ENCODE measurements at places on chromosomes 7 and 10.

DNA sequence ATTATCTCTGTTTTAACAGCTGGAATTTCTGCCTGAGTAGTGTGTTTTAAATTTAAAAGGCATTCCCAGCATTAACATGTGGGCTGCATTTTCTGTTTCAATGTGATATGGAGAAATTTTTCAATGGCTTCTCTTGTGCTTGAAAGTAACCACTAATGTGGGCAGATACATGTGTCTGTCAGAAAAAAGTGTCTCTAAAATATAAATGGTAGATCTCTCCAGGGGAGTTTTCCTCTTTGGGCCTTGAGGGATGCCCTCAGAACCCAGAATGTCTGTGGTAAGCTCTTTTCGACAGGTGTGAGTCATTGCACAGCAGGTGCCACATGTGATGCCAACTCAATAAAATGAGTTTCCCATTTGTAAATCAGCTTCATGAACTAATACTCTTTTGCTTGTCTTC, 221.1 kb downstream of the SEMA3E start:
- no peak for DNase-seq

- DNase-seq, result no peak
These were observed 43.0 kb downstream of the UNCX start for GRCh38 chr7:1275451-1276381.

DNA sequence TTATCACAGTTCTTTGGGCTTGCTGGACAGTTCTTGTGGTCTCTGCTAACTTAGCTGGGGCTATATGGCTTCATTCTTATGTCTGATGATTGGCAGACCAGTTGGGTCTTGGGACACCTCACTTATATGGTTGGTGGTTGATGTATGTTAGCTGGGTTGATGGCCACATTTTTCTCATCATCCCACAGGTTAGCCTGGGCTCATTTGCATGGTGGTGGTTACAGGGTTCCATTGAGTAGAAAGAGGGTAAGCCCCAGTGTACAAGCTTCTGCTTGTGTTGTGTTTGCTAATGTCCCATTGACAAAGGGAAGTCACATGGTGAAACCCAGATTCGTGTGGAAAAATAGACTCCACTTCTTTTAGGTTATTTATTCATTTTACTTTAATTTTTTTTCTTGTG, 40.6 kb downstream of the TMEM60 start:
- no peak for DNase-seq

GRCh38 chr10:53469383-53469782, 696.8 kb upstream of the MBL2 start:
- no peak for DNase-seq

DNA sequence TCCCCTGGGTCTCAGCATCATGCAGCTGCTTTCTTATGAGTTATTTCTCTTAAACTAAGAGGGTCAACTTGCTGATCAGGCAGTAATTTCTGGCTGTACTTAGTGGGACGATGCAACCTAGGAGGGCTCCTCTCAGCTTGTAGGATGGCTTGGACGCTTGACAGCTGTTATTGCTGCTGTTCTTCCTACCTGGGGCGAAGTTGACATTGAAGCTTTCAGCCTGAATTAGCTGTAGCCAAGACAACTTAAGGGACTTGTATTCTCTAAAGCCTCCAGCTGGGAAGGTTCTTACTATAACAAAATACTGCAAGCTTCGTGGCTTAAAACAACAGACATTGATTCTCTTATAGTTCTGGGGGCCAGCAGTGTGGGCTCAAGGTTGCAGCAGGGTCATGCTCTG, 224.9 kb downstream of the ACTR3B start:
- DNase-seq, result no peak

- DNase-seq, result no peak
These were observed 121.3 kb downstream of the MPP7 start for GRCh38 chr10:28181478-28182096.

DNA sequence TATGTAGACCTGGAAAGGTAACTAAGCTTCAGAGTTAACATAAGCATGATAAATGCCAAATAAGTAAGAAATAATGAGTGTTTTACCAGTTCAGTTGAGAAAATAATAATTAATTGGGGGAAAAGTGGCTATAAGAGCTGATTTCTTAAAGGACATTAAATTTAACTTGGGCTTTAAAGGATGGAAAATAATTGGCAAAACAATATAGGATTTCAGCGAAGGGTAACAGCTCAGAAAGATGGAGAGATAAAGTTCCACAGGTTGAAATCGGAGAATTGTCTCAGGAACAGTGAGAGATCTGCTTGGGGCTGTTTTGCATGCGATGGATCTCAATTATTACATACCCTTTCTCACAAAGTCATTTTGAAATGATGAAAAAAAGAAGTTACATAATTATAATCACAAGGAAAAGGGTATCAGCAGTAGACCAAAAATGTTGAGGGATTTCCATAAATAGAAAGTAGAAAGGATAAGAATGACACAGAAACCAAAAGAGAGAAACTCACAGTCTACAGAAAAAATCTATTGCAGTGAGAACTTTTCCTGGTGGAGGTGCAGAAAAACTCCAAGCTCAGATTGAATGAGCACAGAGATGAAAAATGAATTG, 40.1 kb upstream of the ITGB8 start:
- DNase-seq, result peak; percentile 54

GRCh38 chr10:20041931-20042330, 225.7 kb downstream of the PLXDC2 start:
- no peak for DNase-seq

- no peak for DNase-seq
These were observed 184.0 kb downstream of the ADAM12 start for GRCh38 chr10:126204320-126204719.

GRCh38 chr7:35558841-35559240, 136.1 kb downstream of the HERPUD2 start:
- DNase-seq, result no peak

DNA sequence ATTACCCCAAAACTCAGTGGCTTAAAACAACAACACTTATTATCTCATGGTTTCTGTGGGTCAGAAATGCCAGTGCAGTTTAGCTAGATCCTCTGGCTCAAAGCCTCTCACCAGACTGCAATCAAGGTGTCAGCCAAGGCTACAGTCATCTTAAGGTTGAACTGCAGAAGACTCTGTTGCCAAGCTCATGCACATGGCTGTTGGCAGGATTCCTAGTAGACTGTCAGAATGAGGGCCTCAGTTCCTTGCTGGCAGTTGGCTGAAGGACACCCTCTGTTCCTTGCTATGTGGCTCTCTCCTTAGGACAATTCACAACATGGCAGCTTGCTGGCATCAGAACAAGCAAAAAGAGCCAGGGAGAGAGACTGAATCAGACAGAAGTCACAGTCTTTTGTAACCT, 34.7 kb downstream of the TOMM7 start:
- no peak for DNase-seq

DNA sequence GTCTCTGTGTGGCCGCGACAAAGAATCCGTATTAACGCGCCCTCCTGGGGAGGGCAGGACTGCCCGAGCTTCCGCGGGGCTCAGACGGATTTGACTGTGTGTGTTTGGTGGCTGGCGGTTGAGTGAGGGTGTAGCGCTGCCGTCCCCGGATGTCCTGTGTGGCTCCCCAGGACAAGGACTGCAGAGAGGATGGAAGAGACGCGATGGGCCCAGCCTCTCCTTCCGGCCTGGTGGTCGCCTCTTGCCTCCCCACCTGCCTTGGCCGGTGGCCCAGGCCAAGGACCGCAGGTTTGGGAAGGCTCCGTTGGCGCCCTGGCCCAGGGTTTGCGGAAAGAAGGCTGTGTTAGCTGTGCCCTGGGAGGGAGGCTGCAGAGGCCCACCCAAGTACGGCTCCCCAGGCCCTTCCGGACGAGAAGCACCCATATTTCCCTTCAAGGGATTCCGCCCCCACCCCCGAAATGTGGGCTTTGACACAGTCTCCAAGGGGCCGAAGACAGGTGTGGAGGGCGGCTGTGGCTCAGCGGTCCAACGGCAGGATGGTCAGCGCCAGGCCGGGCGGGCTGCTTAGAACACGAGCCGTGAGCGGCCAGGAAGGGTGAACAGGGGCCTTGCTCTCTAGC, 2.3 kb downstream of the UNCX start:
- DNase-seq, result no peak

DNA sequence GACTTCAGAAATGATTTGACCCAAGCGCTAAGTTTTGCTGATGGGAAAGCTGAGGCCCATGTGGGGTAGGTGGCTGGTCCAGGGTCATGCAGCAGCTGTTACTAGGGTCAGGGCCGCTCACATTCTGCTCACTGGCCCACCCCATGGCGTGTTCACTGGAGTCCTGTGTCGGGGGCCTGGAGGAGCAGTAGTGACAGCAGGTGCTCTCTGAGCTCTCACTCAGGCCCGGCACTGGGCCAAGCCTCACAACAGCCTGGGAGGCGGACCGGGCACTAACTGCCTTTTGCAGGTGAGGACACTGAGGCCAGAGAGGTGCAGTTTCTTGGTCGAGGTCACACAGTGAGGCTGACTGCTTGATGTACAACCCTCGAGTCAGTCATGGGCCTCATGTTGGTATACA, 82.7 kb downstream of the GLRX3 start:
- DNase-seq, result no peak

DNA sequence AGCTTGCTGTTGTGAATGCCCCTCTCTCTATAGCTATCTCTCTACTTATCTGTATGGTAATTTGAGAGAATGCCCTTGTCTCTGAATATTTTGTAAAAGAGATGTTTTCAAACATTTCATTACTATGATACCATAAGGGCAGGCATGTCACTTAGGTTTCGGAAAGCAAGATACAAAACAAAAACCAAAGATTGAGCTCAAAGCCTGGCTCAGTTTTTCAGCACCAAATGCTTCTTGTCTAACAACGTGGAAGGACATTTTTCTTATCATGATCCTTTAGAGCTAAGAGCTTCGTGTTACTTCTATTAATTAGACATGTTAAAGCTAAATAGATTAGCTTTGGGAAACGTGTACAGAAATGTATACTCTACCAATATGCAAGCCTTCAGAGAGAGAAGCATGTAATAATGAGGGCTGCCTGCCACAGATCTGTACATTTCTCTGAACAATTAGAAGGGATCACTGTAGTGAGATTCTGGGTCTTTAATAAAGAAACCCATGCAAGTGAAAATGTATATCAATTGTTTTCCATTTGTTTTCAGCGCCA, 148.9 kb downstream of the ARID5B start:
- DNase-seq, result no peak

DNA sequence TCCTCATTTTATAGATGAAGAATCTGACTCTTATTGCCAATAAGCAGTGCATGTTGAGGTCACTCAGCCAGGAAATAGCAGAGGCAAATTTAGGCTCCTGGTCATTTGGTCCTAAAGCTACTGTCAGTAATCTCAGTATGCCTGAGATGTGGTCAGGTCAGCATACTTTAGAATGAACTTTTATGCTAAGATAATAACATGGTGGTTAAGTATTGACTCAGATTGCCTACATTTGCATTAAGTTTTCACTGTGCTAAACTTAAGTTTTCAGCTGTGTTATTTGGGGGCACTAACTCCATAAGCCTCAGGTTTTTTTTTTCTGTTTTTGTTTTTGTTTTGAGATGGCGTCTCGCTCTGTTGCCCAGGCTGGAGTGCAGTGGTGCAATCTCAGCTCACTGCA, 35.9 kb upstream of the CCSER2 start:
- no peak for DNase-seq

DNA sequence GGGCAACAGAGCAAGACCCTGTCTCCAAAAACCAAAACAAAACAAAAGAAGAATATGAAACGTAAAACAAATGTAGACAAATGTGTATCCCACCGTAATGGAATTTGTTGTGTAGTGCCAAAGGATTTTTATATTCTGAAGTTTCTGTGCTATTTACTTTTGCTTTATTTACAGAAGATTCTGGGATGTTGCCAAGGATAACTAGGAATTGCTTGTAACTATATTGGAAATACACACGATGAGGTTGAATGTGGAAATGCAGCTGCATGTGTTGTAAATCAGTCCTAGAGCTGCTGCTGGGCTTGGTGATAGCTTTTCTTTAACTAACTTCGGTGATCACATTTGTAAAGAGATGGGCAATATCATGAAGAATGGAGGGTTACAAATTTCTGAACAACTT, 39.5 kb downstream of the GALNT17 start:
- DNase-seq, result no peak

GRCh38 chr7:3673524-3673923, 372.5 kb downstream of the SDK1 start:
- DNase-seq, result no peak

DNA sequence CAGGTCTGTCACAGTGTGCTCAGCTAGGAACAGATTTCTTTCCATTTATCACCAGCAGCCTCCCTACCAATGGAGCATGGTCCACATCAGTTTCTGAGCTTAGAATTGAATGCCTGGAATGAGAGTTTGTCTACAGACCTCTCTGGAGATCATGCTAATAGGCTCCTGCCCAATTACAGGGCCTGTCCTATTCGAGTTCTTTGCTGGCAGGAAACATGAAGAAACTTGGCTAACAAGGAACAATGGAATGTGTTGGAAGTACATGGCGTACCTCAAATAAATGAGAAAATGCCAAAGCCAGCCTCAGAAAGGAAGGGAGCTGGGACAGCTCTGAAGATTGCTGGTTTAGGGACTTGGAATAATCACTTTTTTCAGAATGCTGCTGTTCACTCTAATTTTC, 186.0 kb upstream of the AKR1E2 start:
- no peak for DNase-seq

- no peak for DNase-seq
These were observed 76.4 kb upstream of the FEZF1 start for GRCh38 chr7:122380992-122381391.

DNA sequence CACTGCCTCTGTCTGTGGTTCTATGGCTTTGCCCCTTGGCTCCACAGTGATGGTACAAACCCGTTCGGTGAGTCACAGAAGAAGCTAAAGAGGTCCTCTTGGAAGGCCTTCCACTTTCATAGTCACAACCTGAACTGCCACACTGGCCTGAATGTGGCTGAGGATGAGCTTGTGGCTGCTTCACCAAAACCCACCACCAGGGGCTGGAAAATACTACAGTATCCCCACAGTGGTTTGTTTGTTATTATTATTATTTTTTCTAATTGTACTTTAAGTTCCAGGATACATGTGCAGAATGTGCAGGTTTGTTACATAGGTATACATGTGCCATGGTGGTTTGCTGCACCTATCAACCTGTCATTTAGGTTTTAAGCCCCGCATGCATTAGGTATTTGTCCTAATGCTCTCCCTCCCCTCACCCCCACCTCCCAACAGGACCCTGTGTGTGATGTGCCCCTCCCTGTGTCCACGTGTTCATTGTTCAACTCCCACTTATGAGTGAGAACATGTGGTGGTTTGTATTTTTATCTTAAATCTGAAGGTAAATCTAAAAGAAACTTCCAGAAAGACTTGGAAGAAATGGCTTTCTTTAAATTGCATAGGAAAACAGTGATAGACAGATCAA, 160.8 kb upstream of the NPSR1 start:
- no peak for DNase-seq

- DNase-seq, result no peak
These were observed 8.2 kb downstream of the TRA2A start for GRCh38 chr7:23523486-23524075.

GRCh38 chr10:93603023-93603422, 2.0 kb upstream of the RBP4 start:
- DNase-seq, result no peak

GRCh38 chr10:11397077-11397965, 214.1 kb downstream of the USP6NL start:
- DNase-seq, result no peak

Data from suppressor macrophage treated with lipopolysaccharide for 1 hour (primary cell).